GM10248 (cell line): ENCODE measurements at places on chromosomes 4 and X.

DNA sequence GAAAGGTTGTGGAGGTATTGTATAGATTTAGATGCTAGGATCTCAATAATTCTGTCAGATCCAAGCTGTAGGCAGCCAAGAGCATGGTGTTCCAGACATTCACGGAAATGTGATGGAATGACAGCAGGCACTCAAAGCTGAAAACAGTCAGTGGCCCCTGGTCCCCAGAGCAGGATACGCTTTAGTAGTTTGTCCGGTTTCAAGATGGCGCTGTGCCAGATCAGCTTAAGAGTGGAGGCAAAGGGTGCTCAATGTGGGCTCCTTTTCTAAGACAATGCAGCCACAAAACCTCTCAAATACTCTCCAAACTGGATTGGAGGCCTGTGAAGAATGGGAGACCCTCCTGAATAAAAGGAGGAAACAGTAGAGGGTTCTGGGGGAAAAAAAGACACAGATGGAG, 291.2 kb upstream of the HS3ST1 start:
- no peak for DNase-seq

- DNase-seq = no peak
These were observed 4.4 kb downstream of the MTMR1 start for GRCh38 chrX:150697641-150698040.

- no peak for DNase-seq
These were observed 305.3 kb downstream of the TRIML1 start for GRCh38 chr4:188444500-188444899.

GRCh38 chr4:110361921-110362320, 114.0 kb upstream of the ENPEP start:
- DNase-seq = no peak

DNA sequence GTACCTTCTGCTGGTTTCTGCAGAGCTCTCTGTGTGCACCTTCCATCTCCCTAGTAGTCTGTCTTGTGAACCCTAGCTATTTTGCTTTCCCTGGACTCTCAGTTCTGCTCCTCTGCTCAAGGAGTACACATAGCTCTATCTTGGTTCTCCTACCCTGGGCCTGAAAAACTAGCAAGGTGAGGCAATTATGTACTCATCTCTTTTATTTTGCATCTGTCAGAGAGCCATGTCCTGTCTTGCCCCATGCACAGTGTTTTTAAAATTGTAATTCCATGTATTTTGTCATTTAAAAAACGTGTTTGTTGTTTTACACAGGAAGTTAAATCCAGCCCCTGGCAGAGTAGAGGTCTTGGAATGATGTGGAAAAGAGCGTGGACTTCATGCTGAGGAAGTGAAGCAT, 684.9 kb upstream of the CPEB2 start:
- no peak for DNase-seq

DNA sequence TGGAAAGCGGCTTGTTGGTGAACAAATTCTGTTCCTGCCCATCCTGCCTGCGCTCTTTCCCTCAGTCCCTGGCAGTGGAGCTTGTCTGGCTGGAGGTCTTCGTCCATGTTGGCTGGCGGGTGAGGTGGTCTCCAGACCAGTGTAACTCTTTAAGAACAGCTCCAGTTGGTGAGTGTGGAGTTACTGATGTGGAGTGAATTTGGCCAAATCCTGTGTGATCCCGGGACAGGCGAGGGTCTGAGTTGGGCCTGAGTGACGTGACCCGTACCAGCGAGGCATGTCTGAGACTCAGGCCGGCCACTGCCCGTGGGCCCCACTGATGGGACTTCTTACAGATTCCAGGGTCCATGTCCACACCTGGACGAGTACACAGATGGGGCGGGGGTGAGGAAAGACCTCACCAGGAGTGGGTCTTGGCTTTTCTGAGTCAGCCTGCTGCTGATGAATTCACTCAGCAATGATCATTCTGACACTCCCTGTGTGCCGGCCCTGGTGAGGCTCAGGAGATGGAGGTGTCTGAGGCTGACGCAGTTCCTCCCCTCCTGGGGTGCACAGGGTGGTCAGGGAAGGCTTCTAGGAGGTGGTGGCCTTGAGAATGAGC, 45.5 kb downstream of the PSAPL1 start:
- no peak for DNase-seq

DNA sequence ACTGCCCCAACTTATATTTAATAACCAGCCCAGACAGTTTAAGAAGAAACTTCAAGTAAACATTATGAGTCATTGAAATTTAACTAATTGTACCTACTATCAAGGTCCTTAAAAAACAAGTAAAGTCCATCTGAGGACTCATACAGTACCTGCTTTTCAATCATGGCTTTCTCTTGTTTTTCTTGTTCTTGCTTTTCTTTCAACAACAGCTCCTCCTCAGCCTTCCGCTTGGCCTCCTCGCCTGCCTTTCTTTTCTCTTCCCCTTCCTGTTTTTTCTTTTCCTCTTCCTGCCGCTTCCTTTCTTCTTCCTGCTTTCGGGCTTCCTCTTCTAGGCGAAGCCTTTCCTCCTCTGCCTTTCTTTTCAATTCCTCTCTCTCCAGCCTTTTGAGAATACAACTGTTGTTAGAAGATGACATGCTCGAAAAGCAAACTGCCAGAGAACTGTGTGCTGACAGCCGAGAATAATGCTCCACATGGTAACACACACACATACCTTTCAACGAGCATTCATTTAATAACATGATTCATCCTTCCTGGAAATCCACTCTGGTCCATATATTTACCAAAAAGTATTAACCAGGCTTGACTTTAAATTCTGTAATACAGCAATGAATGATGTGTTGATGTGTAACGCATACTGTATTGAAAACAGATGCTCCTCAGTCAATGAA, 25.2 kb upstream of the BCLAF3 start:
- DNase-seq = no peak

- DNase-seq = peak; percentile 22
These were observed 4.0 kb upstream of the PCDH7 start for GRCh38 chr4:30716158-30716557.

GRCh38 chr4:86033171-86033570, 326.7 kb downstream of the MAPK10 start:
- DNase-seq = no peak

GRCh38 chrX:45850775-45851433, 650.2 kb upstream of the DIPK2B start:
- peak; percentile 11 for DNase-seq

DNA sequence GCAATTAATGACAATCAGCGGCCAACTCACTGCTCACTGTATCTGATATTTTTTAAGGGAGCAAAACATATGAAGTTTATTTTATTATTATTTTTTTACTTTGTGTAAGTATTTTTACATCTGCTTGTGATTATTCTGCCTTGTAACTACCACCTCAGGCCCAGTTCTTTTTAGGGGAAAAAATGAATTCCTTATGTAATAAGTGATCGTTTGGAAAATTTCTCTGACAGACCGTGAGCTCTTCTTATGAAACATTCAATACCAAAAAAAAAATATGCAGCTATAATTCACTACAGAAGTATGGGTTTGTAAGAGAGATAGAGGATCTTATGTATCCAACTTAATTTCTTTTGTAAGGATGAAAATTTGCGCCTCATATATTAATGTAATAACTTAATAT, 33.5 kb upstream of the STOX2 start:
- DNase-seq = no peak

GRCh38 chr4:35966566-35966965, 277.7 kb downstream of the ARAP2 start:
- no peak for DNase-seq

DNA sequence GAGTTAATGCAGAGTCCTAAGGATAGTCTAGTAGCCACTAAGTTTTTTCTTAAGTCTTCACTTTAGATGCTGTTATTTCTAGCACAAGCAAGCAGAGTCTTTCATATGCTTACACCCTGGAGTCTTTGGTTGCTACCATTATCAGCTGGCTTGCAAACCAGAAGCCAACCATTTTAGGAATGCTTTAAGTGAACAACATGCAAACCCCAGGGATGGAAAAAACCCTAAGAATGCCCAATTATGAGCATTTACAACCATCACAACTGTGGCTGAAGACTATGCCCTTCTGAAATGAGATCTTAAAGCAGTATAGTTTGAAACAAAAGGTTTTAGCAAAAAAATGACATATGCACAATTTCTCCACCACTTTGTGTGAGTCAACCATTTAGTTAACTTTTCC, 6.6 kb downstream of the MID1IP1 start:
- no peak for DNase-seq

- peak; percentile 32 for DNase-seq
These were observed 113.9 kb downstream of the NYX start for GRCh38 chrX:41561045-41561444.

- DNase-seq = no peak
These were observed 151.7 kb upstream of the CXCL13 start for GRCh38 chr4:77453911-77454310.

DNA sequence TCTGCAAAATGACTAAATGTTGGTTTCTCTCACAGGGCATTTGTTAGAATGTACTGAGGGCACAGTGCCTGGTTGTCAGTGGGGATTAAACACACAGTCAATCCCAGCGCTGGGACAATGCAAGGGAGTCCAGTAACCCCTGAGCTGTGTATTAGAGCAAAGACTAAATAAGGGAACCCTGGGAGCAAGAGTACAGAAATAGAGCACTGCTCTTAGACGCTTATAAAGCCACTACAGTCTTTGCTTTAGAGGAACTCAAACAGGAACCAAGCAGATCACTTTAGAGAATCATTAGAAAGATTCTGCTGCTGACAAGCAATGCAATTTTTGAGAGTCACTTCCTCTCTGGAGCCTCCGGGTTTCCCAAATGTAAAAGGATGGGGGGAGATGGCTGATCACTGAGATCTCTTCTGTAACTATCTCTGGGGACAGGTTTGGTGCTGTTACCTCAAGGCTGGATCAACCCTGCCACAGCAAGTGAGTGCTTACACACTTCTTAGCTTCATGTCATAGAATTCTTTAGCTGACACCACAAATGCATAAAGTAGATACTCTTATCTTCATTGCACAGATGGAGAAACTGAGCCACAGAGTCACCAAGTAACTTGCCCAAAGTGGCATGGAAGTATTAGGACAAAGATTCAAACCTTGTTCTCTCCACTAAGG, 137.8 kb upstream of the CPEB2 start:
- no peak for DNase-seq

GRCh38 chr4:142354041-142354440, 492.1 kb downstream of the INPP4B start:
- no peak for DNase-seq

GRCh38 chrX:18702362-18703195, 4.9 kb upstream of the PPEF1 start:
- no peak for DNase-seq

- no peak for DNase-seq
These were observed 294.1 kb downstream of the STIM2 start for GRCh38 chr4:27154706-27155105.

DNA sequence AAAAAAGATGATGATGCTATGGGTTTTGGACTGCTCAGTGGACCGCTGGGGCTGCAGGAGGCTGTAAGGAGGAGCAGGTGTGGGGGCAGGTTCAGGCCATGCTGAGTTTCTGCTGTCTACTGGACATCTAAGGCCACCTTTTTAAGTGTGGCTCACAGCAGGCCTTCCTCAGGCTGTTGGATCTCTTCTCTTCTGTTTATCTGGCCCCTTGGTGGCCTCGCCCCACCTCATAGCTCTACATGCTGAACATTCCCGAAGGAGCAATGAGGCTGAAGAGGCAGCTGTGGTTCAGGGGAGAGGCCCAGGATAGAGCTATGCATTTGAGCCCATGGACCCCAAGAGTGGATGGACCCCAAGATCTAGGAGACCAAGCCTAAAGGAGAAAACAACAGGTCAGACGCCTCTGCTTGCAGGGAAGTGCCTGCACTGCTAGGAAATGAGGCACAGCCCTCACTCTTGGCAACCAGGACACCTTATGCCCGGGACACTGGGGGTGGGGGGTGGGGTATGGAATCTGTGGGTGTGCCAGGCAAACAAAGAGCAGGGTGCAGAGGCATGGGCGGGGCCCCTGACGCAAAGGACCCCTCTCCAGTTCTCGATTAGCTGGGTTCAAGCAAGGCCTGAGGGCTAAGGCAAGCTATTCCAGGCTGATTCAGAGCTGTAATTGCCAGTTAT, 168.9 kb downstream of the BCOR start:
- DNase-seq = no peak

DNA sequence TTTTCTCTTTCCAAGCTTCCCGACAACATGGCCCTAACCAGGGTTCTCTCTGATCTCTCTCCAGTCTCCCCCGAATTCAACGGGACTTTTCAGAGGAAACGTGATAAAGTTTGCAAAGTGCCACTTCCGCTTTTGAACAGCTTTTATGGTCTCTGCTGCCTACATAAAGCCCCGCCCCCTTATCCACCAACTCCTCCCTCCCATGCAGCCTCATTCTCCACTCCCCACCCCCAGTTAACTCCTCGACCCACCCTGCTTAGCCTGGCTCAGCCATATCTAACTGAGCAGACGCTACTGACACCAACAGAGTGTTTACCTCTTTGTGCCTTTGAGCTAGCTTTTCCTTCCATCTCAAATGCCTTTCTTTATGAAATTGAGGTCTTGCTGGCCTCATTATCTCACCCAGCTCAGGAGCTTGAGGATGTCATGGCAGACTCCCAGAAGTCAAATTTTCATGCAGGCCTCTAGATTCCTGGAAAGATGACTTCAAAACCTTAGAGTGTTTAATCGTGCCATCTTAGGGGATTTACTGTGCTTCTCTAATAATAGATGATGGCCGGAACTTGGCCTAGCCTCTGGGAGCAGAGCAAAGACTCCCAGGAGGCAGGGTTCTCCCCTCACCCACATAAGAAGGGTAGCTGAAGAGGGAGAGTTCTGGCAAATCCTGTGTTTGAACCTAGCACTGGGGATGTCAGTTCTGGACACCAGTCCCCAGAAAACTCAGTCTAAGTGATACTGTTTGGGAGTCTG, 606.0 kb downstream of the BCOR start:
- peak; percentile 45 for DNase-seq

GRCh38 chr4:119261986-119262385, 49.5 kb downstream of the USP53 start:
- no peak for DNase-seq

DNA sequence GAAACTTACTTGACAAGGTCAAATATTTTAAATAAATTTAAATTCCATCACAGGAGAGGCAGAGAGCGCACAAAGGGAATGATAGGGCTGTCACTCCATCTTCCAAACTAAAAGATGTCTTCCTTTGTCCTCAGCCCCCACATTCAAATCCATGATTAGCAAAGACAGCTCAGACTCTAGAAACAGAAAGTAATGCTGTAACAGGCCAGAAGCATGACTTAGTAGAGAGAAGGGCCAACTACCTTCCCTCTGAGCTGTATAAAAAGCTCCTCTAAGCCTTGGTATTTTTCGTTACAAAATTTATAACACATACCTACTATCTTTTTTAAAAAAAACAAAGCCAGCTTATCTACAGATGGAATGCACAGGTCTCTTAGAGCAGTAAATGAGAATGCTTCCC, 207.4 kb downstream of the MAPK10 start:
- no peak for DNase-seq
